ENCODE measurements at places on chromosomes 12 and 14.

DNA sequence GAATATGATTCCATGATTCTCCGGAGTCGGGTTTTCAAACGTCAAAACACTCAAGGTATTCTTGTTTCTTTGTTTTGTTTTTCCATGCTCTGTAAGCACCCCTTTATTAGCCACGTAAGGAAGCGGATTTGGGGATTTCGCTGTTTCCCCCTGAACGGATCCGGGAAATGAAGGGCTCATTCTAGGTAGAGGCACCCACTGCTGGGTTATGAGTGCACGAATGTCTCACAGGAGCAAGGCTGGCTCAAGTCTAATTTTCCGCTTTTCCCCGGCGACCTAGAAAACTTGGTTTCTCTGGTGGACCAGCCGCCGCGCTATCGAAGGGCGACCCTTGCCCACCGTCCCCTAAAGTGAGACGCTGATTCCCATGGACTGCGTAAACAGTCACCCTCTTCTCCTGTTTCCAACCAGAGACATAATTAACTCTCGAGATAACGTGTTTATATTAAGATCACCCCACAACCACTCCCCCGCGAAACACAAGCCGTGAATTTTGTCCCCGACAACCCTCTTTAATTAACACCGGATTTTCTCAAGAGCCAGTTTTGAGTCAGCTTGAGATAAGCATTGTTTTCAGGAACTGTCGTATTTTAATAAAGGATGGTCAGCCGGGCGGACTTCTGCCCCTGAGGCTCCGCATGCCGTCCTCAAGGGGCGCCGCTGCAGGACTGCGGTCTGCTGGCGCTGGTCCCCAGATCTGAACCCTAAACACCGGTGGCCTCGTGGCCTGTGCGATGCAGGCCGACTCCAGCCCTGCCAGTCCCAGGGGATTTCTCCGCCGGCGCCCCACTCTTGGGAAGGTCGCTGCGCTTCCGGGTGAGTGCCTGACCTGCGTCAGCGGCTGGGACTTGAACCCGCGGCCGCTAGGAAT lies 515 bp upstream of the ABCC9 start:
- DNase-seq = peak; percentile 55

- no peak for DNase-seq
Measured at GRCh38 chr12:52184813-52185212, 7.0 kb downstream of the KRT80 start.

GRCh38 chr14:67539116-67539515 lies 6.0 kb downstream of the PLEKHH1 start:
- no peak for DNase-seq

DNA sequence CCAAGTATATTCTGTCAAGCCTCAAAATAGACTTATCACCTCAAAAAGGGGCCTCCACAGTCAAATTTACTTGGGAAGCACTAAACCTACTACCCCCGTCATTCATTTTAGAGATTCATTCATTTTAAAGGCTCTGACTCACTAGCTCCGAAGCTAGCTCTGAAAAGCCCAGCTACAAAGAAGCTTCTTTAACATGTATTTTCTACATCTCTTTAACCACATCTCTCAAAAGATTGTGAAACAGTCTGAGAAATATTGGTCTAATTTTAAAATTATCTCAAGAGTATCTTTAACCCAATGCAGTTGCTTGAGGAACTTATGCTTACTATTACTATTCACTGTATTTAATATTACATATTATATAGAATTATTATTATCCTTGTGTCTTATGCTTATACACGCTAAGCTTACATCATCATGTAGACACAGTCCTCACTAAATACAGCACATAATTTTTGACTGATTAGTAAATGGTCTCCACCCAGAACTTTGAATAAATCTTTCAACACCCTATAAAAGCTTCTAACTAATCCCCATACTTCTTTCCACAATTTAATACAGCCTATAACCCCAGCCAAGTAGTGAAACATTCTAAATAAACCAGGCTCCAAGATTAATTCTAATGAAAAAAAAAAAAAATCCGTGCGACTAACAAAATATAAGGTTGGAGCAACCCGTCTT lies 7.8 kb downstream of the NT5DC3 start:
- no peak for DNase-seq
